CD4-positive, alpha-beta T cell treated with Interferon alpha-2 for 1 hour (primary cell): ENCODE measurements at places on chromosomes 2 and 18.

DNA sequence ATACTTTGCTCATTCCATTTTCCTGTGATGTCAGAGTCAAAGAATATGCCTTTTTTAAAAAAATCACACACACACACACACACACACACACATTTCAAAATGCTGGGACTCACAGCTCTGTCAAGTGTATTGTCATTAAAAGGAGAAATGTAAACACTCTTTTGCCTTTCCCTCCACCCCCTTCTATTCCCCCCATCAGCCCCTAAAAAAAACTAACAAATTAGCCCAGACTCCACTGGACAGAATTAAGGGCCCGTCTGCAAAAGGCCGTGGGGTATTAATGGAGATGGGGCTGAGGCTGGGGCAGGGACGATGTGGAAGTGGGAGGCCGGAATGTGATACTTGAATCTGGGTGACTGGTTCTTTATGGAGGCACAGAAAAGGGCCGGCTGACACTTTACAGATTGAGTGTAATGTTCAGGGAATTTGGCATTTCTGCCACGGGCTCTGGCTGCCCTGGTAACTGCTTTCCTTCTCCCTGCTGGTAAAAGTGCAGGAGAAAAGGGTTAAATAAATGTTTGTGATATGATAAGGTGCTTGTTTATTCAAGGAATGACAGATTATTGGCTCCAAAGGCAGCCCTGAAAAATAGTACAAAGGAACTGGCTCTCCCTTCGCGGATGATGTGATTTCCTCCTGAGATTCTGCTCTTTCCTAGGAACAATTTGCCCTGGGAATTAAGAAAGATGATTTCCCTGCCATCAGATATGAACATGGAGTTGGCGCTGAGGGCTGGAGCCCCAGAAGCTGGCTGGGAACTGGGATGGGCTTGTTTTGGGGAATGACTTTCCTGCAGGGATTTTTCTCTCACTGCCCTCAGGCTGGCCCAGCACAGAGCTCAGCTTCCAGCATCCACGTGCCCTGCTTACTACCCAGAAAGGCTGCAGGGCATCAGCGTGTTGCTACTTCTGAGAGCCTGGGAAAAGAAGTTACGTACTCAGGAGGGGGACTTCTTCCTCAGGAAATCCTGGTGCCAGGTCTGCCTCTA, 52.8 kb upstream of the CTAGE1 start:
- no peak for DNase-seq

DNA sequence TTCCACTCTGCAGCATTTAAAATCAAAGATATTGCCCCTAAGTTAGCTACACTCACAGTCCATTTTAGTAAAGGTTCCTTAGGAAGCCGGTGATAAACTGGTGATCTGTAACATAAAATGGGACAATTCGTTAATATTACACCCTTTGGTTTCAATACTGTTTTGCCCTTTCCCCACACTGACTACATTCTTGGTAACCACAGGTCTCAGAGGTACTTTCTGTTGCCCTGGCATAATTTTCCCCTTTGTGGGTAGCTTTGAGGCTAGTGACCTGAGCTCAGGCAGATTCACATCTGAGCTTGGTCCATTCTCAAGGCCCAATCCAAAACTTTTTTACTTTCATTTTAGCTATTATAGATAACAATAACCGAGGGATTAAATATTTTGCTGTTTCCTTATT, 32.9 kb upstream of the CSRNP3 start:
- DNase-seq: no peak

DNA sequence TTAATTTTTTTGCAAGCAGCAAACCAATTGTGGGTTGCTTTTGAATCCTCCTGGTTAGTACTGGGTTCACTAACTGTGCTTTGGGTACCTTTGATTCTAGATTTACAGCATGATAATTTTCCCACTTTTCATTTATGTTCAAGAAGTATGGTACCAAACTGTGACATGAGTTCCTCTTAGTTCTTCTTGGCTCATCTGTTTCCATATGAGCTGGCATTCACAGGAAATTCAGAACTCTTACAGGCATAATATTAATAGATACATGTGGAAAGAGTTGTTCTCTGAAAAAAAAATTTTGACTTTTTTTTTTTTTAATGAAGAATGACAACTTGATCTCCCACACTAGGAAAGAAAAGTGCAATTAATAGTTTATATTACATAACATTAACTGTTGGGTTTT, 59.4 kb downstream of the FMNL2 start:
- no peak for DNase-seq

DNA sequence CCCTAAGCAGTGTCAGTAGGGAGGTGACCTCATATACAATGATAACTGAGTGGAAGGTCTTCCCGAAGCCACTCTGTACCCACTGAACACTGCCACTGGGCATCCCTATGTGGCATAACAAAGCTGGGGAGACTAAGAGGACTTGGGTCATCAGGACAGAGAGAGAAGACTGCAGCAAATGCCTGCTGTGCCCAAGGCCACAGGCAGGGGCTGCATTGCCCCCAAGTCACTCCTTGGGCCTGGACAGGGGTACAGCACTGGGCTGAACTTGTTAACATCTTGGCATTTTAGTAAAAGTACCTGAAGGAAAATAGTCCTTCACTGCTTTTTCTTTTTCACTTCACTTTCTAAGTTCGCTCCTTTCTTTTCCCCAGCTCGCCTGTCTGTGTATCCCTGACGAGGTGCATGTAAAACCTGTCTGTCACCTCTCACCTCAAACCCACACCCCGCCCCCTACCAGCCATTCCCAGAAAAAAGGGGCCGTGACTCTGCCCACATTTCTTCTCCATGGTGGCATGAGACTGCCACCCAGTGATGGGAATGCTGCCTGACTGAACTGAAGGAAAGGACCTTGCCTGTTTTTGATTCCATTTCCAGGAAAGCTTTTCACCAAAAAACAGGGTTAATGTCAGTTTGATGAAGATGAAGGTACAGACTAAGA, 62.9 kb downstream of the MTHFD2 start:
- DNase-seq: no peak

DNA sequence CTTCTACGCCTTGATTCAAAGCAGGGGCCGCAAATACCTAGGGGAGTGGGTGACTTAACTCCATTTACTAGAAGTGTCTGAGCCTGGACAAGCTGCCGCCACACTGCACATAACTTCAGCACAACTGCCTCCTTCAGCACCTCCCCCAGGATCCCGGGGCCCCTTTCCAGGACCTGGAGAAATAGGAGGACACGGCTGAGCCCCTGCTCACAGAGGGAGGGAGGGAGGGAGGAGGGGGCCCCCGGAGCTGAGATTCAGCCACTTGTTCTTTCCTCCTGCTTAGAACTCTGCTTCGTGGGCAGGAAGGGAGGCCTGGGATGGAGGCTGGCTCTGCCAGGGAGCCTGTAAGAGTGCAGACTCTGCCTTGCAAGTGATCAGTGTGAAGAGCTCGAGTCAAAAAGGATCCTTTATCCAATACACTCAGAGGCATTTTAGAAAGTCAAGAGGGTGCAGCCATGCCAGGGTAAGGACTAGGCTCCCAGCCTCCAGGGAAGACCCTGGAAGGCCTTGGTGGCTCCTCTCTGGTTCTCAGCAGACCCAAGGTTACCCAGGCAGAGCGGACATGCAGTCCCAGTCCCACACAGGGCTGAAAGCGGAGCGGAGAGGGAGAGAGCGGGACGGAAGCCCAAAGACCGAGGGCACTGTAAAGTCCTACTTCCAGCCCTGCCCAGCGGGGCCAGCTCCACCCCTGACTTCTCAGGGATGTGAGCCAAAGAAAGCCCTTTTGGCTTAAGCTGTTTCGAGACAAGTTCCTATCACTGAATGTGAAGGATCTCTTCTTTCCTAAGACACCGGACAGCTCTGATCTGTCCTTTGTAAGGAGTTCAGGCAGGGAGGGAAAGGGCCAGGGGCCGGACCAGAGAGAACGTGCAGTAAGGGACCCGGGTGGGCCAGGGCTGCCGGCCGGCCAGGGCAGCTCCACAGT, 8.6 kb upstream of the ARMC9 start:
- no peak for DNase-seq

DNA sequence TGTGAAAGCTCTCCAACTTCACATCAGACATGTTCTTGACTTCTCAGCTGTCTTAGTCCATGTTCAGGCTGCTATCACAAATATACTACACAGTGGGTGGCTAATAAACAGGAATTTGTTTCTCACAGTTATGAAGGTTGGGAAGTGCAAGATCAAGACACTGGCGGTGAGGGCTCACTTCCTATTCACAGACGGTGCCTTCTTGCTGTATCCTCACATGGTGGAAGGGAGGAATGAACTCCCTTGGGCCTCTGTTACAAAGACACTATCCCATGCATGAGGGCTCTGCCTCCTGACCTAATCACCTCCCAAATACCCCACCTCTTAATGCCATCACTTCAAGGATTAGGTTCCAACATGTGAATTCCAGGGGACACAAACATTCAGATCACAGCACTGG, 9.7 kb downstream of the UXS1 start:
- DNase-seq: no peak

GRCh38 chr18:13608791-13609532, 117.4 kb downstream of the FAM210A start:
- no peak for DNase-seq

DNA sequence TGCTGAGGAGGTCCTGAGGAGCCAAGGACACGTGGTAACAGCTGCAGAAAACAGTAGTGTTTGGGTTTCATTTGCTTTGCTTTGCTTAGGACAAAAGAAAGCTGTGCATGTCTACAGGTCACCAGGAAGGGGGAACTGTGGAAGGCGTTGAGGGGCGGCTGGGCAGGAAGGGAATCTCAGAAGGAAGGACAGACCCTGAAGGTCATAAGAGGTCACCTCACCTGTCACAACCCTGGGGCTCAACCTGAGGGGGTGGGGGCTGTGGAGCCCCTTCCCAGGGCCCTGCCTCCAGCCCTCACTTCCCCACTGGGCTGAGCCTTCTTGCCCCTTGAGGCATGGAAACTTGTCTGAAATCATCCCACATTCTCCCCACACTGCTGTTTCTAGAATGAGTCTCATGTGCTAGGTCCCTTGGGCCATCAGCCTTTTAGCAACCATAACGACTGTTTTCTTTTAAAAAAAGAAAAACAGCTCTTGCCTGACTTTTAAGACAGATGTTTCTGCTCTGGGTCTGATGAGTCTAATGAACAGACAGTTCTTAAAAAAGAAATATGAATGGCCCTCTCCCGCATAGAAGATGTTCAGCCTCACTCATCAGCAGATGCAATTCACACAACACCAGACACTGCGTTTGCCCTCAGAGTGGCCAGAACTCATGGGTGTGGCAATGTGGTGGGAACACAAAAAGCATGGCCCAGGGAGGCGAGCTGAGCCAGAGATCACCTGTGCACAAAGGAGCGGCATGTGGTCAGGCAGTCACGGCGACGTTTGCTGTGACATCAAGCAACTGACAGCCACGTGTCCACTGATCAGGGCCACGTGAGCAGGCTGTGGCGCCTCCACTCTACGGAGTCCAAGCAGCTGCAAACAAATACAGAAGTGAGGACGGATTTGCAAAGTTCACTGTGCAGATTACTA, 84.0 kb downstream of the SEPTIN10 start:
- no peak for DNase-seq

DNA sequence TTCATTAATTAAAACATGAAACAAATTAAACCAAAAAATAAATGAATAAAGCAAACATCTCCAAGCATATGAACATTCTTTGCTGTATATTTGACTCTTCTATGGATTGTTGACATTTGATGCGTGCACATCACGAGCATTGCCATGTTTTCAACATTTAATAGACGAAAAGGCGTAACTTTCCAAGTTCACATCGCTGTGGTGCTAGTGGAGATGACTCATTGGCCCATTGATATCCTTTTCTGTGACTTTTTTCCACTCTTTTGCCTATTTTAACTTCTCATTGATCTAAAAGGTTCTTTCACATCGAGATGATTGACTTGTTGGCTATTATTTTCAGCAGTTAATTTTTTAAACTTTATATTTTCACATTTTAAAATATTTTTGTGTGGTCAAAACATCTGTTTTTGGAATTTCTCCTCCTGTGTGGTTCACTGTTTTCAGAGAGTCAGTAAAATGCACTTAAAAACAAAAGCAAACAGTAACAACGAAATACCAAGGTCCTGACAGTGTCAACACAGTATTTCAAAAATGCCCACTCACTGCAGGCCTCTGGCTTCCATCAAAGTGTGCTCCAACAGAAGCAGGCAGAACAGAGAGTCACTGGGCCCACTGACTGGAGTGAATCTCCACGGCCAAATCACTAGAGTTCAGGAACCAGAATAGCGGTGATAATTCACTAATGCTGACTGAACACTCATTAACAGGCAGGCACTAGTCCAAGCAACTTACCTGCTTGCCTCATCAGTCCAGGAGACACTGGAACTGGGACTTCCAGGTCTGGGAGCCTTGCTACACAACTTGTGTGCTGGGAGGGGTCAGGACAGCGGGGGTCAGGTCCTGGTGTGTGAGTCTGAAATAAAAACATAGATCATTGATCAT, 372.2 kb upstream of the SMIM21 start:
- no peak for DNase-seq

- DNase-seq: no peak
These were observed 489.0 kb upstream of the NRP2 start for GRCh38 chr2:205193125-205193835.

DNA sequence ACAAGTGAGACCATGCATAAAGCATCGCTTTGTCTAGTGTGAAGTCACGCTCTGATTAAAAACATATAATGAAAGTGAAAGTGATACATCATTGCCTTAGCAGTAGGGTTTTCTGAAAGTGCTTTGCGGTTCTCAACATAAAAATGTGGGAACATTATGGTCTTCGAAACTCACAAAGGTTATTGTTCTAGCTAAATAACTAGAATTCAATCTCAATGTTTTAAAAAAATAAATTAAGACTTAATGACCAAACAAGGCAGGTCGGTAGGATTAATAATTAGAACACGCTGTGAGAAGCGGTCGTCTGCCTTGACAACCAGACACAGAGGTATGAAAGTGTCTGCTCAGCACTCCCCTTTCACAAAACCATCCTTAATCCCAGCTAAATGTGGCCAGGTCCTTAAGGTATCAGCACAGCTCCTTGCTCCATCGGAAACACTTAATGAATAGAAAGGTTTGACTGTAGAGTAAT, 42.2 kb downstream of the KLHL14 start:
- peak; percentile 24 for DNase-seq

DNA sequence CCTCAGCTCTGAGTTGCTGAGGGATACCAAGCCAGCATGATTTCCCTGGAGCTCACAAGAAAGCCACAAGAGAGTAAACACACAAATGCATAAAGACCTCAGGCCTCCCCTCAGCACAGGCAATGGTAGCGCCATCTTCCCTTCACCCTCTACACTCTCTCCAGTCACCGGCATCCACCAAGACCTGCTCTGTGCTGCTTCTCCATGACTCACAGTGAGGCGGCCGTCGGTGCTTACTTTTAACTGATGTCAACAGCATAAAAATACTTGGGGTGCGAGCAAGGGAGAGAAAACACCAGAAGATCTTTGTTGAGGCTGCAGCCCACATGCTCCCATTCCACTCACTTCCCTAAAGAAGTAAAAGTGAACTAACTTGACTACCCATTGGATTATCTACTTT, 46.7 kb downstream of the L3MBTL4 start:
- no peak for DNase-seq

- DNase-seq: no peak
These were observed 9.2 kb downstream of the TMEM37 start for GRCh38 chr2:119440873-119441272.

GRCh38 chr18:35862119-35862640, 110.3 kb upstream of the RMP24 start:
- DNase-seq: no peak

GRCh38 chr2:72871060-72871459, 16.1 kb upstream of the SPR start:
- no peak for DNase-seq
